Fibroblast of skin of right quadriceps (primary cell): ENCODE measurements at places on chromosomes 5 and 9.

- DNase-seq, result peak; percentile 37
These were observed 6.6 kb downstream of the SLC46A2 start for GRCh38 chr9:112884101-112884500.

- DNase-seq, result peak; percentile 43
These were observed 2.6 kb upstream of the BOD1 start for GRCh38 chr5:173618927-173619519.

- DNase-seq, result peak; percentile 68
These were observed 446 bp downstream of the FBXL17 start for GRCh38 chr5:108381350-108381953.

- DNase-seq, result no peak
These were observed 93.8 kb downstream of the VPS13A start for GRCh38 chr9:77271023-77271690.

- DNase-seq, result no peak
These were observed 17.3 kb downstream of the MOCS2 start for GRCh38 chr5:53092242-53092641.

DNA sequence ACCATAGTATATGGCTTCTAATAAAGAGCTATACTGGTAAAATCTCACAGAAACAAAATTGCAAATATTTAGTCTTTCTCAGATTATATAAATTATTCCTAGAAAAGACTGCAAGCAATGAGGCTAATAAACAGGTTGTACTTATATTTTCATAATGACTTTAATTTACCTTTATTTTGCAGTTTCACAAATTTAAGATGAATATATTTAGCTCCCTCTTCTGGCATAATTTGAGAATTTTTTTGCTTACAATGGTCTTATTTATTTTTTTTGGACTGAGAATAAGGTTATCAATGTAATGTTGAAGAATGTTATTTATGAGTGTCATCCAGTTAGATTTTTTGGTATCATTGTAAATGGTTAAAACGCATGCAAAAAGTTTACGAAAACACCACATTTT lies 56.7 kb downstream of the PIK3R1 start:
- peak; percentile 21 for DNase-seq
